ENCODE measurements at places on chromosomes 12 and 14. TPM values are rescaled to one million over a fixed set of nuclear protein-coding genes. Genes with fewer than 3 reads are reported as not detected.
A peak's percentile ranks its signal among the peaks of the same experiment; 100 is the strongest.

DNA sequence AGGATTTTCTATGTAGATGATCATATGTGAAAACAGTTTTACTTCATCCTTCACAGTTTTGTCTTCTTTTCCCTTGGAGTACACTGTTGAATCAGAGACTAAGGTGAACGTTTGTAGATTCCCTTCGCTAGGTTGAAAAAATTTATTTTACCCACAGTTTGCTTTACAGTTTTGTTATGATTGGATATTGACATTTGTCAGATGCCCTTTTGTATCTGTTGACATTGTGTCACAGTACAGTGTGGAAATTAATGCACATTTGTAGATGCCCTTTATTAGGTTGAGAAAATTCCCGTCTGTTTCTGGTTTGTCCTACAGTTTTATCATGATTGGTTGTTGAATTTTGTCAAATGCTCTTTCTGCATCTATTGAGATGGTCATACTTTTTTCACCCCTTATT lies 13.3 kb downstream of the G2E3 start:
- peaks cover 88% of the 10 kb centered on the region for H3K4me1 ChIP-seq
- H3K4me3 ChIP-seq: no peak overlapping the region
- H3K27me3 ChIP-seq: no peaks in the 10 kb centered on the region
- 0 out of 2 replicates have a peak overlapping the region, but pooled peaks have one; percentile 9 for H3K27ac ChIP-seq
- no peak for DNase-seq

- peaks cover 36% of the 10 kb centered on the region for H3K4me1 ChIP-seq
- H3K27ac ChIP-seq: no peak overlapping the region
- no peak overlapping the region for H3K4me3 ChIP-seq
- no peak for DNase-seq
Observed at GRCh38 chr12:104680070-104680469, 223.3 kb downstream of the CHST11 start.

DNA sequence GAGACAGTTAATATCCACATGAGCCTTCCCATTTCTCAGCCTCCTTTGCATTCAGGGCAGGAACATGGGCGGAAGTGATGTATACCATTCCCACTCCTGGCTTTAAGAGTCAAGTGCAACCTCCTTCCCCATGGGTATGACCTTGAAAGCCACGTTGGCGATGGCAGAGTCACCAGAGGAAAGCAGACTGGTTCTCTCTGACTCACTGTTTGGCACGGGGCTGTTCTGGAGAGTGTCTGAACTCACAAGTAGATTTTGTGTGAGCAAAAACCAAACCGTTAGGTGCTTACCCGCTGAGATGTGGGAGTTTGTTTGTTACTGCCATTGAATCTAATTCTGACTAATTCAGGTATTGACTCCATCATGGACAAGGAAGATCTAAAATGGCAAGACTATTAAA lies 36.7 kb upstream of the PZP start:
- H3K4me3 ChIP-seq: no peak overlapping the region
- peaks cover 4% of the 10 kb centered on the region for H3K4me1 ChIP-seq
- no peak overlapping the region for H3K27ac ChIP-seq
- no peak for DNase-seq

GRCh38 chr12:57456145-57456700 lies 1.1 kb downstream of the INHBE start:
- peak overlapping the region; percentile 69 for H3K4me3 ChIP-seq
- H3K4me1 ChIP-seq: peaks cover 55% of the 10 kb centered on the region
- peak; percentile 75 for DNase-seq
- H3K36me3 ChIP-seq: no peaks in the 10 kb centered on the region
- no peak overlapping the region for H3K27ac ChIP-seq

- no peaks in the 10 kb centered on the region for H3K27me3 ChIP-seq
- H3K4me1 ChIP-seq: peaks cover 10% of the 10 kb centered on the region
- no peak for DNase-seq
- H3K36me3 ChIP-seq: peaks cover 22% of the 10 kb centered on the region
Observed at GRCh38 chr12:87096082-87096585, 839.9 kb upstream of the MGAT4C start.

DNA sequence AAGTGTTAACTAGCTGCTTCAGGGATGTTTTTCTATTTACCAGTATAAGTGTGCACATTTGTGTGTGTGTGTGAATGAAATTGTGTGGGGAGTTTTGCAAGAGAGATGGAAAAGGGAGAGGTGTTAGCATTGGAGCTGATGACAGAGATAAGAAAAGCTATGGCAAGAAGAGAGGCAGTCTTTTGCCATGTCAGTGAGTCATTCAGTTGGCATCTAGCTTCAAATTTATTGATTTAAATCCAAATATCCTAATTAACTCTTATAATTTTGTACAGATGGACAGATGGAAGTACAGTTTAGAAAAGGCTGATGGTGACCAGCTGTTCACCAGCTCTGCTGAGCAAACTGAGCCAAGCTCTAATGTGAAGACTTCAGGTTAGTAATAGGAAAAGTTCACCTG lies 3.3 kb upstream of the BHLHE41 start:
- H3K27me3 ChIP-seq: peaks cover 77% of the 10 kb centered on the region
- no peak for DNase-seq
- H3K4me1 ChIP-seq: peaks cover 36% of the 10 kb centered on the region

GRCh38 chr12:70692681-70693288 lies 55.6 kb upstream of the PTPRB start:
- H3K4me1 ChIP-seq: peaks cover 42% of the 10 kb centered on the region
- no peak overlapping the region for H3K4me3 ChIP-seq
- no peak overlapping the region for H3K27ac ChIP-seq
- DNase-seq: no peak
- no peaks in the 10 kb centered on the region for H3K36me3 ChIP-seq

- H3K27me3 ChIP-seq: no peaks in the 10 kb centered on the region
- H3K4me1 ChIP-seq: peaks cover 22% of the 10 kb centered on the region
- H3K4me3 ChIP-seq: peak overlapping the region; percentile 68
- DNase-seq: no peak
- H3K36me3 ChIP-seq: 0 out of 2 replicates have a peak, but pooled peaks cover 3% of the 10 kb centered on the region
Observed at GRCh38 chr14:52792097-52792415, 649 bp upstream of the GNPNAT1 start.

GRCh38 chr12:117208206-117208605 lies 17.9 kb upstream of the FBXO21 start:
- H3K4me1 ChIP-seq: peaks cover 20% of the 10 kb centered on the region
- H3K36me3 ChIP-seq: no peaks in the 10 kb centered on the region
- H3K4me3 ChIP-seq: no peak overlapping the region
- H3K27me3 ChIP-seq: no peaks in the 10 kb centered on the region
- no peak for DNase-seq

- H3K27ac ChIP-seq: peak overlapping the region; percentile 98
- H3K4me3 ChIP-seq: peak overlapping the region; percentile 47
- H3K36me3 ChIP-seq: peaks cover 7% of the 10 kb centered on the region
- H3K4me1 ChIP-seq: peaks cover 31% of the 10 kb centered on the region
- no peak for DNase-seq
Observed at GRCh38 chr12:121590476-121591143, 9.8 kb upstream of the KDM2B start.

DNA sequence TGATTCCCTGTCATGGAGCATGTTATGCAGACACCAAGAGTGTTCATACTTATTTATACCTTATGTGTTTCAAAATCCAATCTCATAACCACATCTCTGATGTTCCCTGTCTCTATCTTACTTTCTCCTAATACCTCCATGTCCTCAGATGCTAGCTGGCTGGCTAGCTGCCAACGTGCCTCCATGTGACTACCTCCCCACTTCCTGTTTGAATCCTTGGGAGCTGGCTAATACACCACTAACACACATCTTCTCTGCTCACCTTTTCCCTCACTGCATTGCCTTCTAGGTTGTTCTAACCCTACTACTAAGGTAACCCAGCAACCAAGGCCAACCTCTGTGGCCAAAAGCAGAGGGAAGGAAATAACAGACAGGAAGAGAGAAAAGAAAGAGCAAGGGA lies 27.3 kb downstream of the TTC5 start:
- 0 out of 2 replicates have a peak, but pooled peaks cover 2% of the 10 kb centered on the region for H3K27me3 ChIP-seq
- H3K4me1 ChIP-seq: no peaks in the 10 kb centered on the region
- no peak for DNase-seq
- no peak overlapping the region for H3K27ac ChIP-seq

GRCh38 chr14:82595466-82595865 lies 1061.8 kb upstream of the SEL1L start:
- H3K27ac ChIP-seq: no peak overlapping the region
- no peaks in the 10 kb centered on the region for H3K27me3 ChIP-seq
- DNase-seq: no peak
- H3K36me3 ChIP-seq: no peaks in the 10 kb centered on the region
- H3K4me3 ChIP-seq: no peak overlapping the region
- H3K4me1 ChIP-seq: no peaks in the 10 kb centered on the region

Gene KLRC2
- total RNA-seq: not detected

Gene CDH24
- total RNA-seq: 18.8 TPM

Gene PTPN21
- 9.4 TPM for total RNA-seq

Gene SEC23A
- total RNA-seq: 56.0 TPM

Gene KCNA5
- 0.23 TPM for total RNA-seq

Gene PTGER2
- total RNA-seq: 0.92 TPM

Gene CLEC7A
- 0.92 TPM for total RNA-seq

Gene MAP3K9
- 28.0 TPM for total RNA-seq

Gene EIF2B1
- total RNA-seq: 46.5 TPM

All from WTC11 (cell line).